CD4-positive, alpha-beta T cell treated with Interleukin-17A for 4 hours (primary cell): ENCODE measurements at places on chromosomes 6 and 20.

DNA sequence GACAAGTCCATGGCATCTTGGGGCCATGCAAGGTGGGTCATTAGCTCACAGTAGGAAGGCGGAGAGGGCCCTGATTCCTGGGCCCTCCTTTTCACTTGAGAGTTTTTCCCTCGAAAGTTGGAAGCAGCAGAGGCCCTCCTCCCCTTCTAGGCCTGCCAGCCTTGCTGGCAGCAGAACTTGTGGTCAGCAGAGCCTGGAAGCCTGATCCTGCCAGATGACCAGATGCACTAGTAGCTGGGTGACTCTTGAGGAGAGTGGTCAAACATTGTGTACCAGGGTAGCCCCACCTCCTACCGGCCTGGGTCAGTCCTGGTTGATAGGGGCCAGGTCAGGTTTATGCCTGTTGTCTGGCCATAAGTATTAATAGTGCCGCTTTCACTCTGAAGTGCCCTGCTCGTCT is 3.8 kb upstream of the HMGA1 start:
- no peak for DNase-seq

- DNase-seq = no peak
These were observed 2.1 kb downstream of the PTPN1 start for GRCh38 chr20:50512323-50512722.

GRCh38 chr20:39736434-39737327 is 774.5 kb downstream of the DHX35 start:
- no peak for DNase-seq

DNA sequence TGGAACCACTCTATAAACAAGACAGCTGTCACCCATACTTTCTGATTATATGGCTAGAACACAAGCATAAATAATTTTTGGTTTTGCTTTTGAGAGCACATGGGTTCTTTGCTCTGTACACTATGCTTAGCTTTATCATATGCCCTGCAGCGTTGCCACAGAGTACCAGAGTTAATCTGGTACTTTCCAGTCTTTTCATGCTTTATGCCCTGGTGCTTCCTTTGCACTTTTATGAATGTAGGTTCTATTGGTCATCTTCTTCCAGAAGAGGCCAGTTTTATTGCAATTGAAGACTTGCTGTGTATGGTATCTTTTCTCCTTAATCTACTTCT is 20.8 kb downstream of the SHLD1 start:
- DNase-seq = no peak

DNA sequence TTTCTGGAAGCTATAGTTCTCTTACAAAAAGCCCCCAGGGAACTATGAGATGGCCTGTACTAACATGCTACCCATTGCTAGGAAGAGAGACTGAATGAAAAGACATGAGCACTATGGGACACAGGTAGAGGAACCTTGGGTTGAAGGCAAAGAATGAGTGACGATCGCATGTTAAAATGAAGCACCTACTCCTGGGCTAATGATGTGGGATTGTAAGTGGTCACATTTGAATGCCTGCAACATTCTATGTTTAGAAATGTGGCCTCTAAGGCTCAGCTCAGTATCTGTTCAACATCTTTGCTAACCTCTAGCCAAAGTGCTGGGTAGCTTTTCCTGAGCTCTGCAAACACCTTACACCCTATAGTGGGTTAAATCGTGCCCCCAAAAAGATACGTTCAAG is 5.2 kb upstream of the ZC3H12D start:
- DNase-seq = no peak
